GM23338 (cell line): ENCODE measurements at places on chromosomes 5 and 9. TPM values are rescaled to one million over a fixed set of nuclear protein-coding genes. Genes with fewer than 3 reads are reported as not detected.

HARS2 gene
- 21.6 and 29.6 TPM in 2 replicates for total RNA-seq

TRIP13 gene
- 44.4 and 44.8 TPM in 2 replicates for total RNA-seq

SMIM32 gene
- 0.19 and 0.56 TPM in 2 replicates for total RNA-seq

GRCh38 chr9:132192728-132193127 is 30.9 kb downstream of the NTNG2 start:
- DNase-seq: no peak

DNA sequence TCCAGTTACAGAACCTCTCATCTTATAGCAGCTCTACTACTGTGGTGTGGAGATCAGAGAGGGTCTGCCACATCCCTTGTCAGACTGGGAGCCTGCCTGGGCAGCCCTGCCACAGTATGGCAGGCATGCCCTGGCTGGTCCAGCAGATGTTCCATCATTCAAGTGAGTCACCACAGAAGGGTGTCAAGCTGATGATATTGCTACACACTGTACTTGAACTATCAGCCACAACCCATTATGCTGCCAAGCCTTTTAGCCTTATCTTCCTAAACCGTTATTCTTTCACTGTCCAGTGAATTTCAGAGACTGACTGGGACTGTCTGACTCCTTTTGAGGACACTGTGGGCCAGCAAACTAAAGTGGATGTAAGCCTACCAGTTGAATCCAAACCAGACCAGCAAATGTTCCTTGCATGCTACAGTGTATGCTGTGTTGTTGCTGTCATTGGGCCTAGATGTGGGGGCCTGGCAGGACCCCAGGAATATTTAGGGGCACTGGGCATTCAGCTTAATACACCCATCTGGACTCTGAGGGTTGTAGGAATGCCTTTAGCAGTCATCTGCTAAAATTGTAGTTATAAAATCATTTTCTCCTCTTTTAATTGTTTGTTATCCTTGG is 202.6 kb downstream of the NR3C1 start:
- no peak for DNase-seq

- DNase-seq: no peak
Measured at GRCh38 chr5:57186194-57186593, 12.3 kb downstream of the GPBP1 start.

- DNase-seq: no peak
Measured at GRCh38 chr5:2442496-2443354, 308.8 kb downstream of the IRX2 start.

- DNase-seq: no peak
Measured at GRCh38 chr5:87948486-87948885, 320.2 kb downstream of the TMEM161B start.

DNA sequence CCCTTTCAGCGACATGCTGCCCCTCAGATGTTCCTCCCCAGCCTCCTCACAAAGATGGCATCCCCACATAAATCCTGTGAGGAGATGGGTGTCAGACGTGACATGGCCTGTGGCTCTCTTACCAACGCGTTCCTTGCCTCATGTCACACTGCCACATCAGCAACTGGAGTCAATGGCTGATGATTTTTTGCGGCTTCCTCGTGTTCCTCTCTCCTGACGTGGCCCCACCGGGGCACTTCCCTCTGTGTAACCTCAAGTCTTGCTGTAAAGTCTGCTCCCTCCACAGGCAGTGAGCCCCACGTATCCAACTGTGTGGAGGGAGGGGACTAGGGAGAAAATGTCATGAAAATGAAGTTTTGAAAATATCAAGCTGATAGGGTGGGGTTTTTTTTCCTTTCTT is 53.2 kb upstream of the SHISAL2B start:
- no peak for DNase-seq

DNA sequence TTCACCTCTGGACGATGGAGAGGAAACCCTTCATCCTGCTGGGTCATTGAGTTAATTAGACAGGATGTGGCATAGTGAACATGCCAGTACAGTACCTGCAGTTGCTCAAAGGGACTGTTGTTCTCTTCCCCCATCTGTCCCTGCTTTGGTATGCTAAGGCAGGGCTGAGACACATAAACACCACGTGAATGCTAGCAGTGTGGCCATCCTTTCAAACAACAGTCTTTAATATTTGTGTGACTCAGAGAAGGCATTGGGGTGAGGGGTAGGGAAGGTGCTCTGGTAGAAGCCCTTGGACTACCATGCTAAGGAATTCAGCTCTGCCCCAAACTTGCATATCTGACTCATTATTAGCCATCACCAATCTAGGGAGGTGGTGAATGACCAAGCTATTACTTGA is 180.2 kb upstream of the ZNF618 start:
- DNase-seq: no peak

- no peak for DNase-seq
Measured at GRCh38 chr9:79665369-79665768, 93.6 kb downstream of the TLE4 start.

GRCh38 chr9:110114086-110114858 is 93.7 kb downstream of the C9orf152 start:
- no peak for DNase-seq

DNA sequence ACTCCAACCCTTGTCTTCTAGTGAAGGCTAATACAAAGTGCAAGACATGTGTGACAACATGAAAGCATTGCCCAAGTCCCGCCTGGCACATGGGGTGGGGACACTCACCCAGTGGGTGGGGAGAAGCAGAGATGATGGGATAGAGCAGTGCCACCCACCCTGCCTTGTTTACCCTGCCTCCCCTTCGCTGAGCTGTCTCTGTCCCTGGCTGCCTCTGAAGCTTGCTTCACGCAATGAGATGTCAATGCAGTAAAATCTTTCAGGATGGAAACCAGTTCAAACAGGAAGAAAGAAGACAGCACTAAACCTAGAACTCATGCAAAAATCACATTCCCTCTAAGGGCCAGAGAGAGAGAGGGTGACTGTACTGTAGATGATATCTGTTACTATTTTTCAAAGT is 148.0 kb downstream of the INSYN2B start:
- DNase-seq: no peak

GRCh38 chr5:77812926-77813589 is 36.9 kb upstream of the TBCA start:
- DNase-seq: no peak

GRCh38 chr5:178526773-178527457 is 63.3 kb downstream of the COL23A1 start:
- DNase-seq: no peak

DNA sequence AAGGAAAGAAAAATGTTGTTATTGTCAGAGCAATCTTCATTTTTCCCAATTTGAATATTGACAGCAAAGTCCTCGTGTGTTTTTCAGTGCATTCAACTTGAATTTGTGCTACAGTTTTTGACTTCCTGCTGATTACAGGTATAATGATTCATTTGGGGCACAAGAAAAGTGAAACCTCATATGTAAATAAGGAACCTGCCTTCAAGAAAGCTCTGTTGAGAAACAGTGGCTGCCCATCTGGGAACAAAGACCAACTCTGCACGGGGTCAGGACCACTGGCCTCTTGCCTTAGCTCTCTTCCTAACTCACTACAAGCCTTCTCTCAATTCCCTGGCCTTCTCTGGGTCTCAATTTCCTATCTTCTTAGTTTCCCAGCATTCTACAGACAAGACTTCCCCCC is 21.0 kb downstream of the TIMD4 start:
- DNase-seq: no peak

- DNase-seq: no peak
Measured at GRCh38 chr5:172156541-172156994, 31.5 kb downstream of the STK10 start.

- no peak for DNase-seq
Measured at GRCh38 chr9:92035146-92035545, 80.1 kb downstream of the SPTLC1 start.

DNA sequence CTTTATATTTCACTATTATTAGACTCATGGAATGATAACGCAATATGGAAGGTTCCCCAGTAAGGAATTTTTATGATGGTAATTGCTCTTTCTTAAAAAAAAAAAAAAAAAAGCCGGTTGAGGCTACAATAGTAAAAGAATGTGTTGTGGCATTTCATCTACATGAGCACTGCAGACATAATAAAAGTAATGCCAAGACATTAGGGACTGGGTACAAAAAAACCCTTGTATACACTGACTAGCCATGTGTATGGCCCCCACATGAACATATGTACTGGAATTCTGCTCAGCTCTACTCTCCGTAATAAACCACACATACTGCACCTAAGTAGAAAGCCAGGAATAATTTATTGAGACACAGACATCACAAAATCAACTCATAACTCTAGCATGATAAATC is 218.4 kb downstream of the ADAMTS6 start:
- DNase-seq: no peak

DNA sequence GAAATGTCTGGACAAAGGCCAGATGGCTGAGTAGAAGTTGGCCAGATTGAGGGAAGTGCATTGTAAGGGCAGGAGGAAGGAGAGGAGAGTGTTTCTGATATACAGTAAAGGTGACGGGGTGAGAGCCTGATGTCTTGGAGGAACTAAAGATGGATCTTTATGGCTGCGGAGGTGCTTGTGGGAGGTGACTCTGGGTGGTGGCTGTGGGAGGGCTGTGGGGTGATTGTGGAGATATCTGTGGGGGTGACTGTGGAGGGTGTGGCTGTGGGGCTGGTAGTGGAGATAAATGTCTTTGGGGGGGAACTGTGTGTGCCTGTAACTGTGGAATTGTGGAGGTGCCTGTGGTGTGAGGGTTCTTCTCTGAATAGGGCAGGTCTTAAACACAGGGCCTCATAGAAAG is 121.4 kb downstream of the CMYA5 start:
- DNase-seq: no peak

DNA sequence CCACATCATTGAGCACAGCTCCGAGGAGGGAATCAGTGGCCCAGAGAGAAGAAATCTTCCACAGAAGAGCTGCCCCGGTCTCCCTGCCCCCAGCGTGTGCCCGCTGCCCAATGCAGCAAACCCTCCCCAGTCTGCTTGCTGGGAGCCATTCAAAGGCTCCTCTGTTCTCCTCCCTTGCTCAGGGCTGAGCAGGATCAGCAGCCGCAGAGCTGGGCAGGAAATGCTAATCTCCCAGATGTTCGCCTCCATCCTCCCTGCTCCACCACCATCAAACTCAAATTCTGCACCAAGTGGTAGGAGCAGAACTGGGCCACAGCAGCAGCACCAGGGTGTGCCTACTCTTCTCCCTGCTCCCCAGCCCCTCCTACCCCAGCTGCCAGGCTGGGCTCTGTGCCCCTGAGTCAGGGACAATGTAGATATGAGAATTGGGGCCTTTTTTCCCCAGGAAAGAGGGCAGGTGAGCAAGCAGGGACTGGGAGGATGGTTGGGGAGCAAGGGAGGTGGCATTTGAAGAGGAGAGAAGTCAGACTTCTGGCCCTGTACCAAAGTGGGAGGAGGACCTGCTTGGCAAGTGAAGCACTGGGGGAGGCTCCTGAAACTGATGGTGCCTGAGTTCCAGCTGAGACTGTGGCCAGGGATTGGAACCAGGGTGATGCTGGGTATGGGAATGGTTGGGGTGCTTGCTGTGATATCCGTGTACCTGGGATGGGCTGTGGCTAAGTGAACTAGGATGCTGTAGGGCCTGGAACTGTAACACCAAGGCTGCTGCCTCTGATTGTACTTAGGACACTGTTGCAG is 1.9 kb upstream of the PCDH1 start:
- peak; percentile 47 for DNase-seq
